Fibroblast of villous mesenchyme (primary cell): ENCODE measurements at places on chromosomes 1 and 21. TPM values are rescaled to one million over a fixed set of nuclear protein-coding genes. Genes with fewer than 3 reads are reported as not detected.
A peak's percentile ranks its signal among the peaks of the same experiment; 100 is the strongest.

Gene LYPD8
- under 0.01 TPM in 1 of 2 replicates, not detected in the other for total RNA-seq

- DNase-seq: no peak
Observed at GRCh38 chr1:181208083-181208482, 119.6 kb downstream of the IER5 start.

DNA sequence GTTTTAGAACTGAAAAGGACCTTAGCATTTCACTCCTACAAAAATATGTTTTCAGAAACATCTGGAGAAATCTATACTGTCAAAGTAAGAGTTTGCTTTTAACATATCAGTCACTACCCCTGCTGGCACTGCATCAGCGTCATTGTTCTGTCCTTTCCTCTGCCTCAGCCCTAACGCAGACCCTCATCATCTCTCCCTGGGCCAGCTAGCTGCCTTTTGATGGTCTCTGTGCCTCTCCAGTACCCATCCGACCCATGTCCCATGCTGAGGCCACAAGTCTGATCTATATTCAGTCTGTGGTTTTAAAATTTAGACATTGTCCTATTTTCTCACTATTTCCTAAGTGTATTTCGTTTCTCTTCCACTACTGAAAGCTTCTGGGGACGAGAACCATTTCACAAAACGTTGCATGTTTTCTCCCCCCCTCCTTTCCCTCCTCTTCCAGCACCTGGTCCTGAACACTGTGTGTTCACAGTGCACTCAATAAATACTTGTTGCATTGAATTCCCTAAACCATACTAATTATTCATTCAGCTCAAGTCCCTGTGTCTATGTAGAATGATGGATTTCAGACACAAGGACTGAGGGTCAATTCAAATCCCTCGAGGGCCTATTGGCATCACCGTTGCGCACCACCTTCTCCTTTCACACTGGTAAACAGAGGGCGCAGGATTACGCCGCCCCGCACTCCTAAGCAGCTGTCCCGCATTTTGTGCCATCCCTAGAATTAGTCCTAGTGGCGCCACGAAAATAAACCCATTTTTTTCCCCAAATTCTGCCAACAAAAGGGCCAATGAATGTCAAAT lies 53.4 kb downstream of the CD2 start:
- DNase-seq: no peak

- DNase-seq: no peak
Observed at GRCh38 chr1:3679098-3679555, 26.8 kb downstream of the TP73 start.

DNA sequence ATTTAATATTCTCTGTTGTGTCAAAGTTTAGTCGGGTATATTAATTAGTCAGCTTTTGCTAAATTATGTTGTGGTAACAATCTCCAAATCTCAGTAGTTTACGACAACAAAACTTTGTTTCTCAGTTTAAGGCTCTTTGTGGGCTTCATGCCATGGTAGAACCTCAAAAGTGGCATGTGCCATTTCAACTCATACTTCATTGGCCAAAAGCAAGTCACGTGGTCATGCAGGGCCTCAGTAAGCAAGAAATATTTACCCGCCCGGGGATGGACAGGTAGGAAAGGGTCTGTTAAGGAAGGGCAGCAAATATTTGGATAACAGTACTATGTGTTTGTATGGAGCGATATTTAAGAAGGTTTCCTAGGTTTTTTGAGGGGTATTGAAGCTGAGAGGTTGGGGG lies 38.6 kb downstream of the ITSN1 start:
- no peak for DNase-seq

DNA sequence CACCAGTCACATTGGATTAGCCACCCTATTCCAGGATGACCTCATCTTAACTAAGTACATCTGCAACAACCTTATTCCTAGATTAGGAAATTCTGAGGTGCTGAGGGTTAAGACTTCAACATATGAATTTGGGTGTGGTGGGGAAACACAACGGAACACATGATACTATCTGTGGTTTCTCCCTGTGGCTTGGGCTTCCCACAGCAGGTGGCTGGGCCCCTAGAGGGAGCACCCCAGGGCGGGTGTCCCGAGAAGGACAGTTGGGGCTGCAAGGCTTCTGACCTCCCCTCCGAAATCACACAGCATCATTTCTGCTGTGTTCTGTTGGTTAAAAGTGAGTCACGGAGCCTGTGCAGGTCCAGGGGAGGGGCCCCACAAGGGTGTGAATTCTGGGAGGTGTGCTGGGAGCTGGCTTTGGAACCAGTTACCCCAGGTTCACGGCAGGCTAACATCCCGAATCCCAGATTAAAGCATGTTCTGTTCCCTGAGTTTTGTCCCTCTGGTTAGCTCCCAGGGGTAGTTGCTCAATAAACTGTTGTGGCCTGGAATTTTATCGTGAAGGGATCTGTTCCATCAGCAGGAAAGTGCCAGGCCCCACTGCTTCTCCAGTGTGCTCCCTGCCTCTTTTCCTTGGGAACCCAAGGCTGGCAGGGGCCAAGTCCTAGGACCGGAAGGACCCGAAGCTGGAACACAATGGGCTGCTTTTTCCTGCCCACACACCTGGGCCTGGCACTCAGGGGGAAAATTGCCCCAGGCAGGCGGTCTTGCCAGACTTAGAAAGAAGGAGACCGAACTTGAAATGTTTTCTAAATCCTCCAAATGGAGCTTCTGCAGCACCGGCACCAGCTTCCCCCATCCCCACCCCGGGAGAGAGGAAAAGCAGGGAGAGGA lies 154.0 kb upstream of the WNT4 start:
- DNase-seq: peak; percentile 55

DNA sequence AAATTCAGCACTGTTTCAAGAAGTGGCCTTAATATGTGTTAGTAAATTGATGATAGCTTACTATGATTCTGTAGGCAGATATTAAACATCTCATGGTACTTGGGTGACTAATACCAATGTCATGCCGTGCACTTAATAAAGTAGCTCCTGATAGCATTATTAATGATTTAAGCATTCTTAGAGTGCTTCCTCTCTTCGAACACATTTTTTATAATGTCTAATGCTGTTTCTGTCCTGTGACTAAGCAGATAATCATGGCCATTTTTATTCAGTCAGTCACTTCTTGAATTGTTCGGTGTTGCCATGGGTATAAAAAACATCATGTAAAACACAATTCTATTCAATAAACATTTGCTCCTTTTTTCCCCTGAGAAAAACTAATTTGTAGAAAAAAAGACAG lies 804.6 kb upstream of the ADGRL4 start:
- peak; percentile 15 for DNase-seq

GRCh38 chr1:84682047-84682446 lies 8.2 kb downstream of the SSX2IP start:
- no peak for DNase-seq

GRCh38 chr1:52677076-52677806 lies 20.9 kb downstream of the COA7 start:
- peak; percentile 75 for DNase-seq

DNA sequence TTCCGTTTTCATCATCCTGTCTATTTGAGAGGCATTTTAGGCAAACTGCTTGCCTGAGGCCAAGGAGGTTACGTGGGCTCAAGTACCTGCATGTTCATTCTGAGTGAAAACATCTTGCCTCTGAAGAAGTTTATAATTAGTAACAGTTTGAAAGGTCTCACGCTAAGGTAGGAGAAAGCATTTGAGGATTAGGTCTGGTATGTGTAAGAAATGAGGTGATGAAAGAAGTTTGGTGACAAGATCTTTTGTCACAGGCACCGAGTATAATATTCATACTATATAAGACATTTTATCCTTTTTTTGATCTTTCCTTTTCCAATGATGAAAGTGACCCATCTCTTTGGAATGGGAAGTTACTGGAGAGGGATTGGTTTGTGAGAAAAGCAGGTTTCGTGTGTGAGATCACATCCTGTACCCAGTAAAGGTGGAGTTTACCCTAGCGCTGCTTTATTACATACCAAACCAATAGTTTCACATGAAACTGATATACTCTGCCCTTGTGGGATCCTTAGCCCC lies 98.7 kb upstream of the PDC start:
- DNase-seq: no peak

DNA sequence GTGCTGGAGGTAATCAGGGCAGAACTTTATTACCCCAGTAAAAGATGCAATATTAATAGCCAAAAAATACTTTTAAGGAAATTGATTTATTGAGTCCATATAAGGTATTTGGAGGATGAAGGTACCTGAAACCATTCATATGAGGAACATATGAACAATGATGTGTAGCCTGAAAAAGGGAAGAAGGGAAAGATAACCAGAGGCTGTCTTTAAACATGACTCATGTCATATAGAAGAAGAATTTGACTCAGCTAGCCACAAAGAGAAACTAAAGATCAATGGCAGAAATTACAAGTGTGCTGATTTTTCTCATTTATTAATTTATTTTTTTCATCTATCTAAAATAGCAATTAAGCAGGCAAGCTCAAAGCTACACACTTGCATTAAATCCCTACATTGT lies 136.2 kb upstream of the DUSP10 start:
- no peak for DNase-seq
